Stimulated activated CD4-positive, alpha-beta T cell treated with anti-CD3 and anti-CD28 coated beads, Interleukin-12 subunit alpha, Interleukin-12 subunit beta, amount 100 ng/mL, for 24 hours (primary cell): ENCODE measurements at places on chromosomes 3 and 15.

- DNase-seq, result no peak
Observed at GRCh38 chr3:172688588-172688987, 22.3 kb downstream of the NCEH1 start.

DNA sequence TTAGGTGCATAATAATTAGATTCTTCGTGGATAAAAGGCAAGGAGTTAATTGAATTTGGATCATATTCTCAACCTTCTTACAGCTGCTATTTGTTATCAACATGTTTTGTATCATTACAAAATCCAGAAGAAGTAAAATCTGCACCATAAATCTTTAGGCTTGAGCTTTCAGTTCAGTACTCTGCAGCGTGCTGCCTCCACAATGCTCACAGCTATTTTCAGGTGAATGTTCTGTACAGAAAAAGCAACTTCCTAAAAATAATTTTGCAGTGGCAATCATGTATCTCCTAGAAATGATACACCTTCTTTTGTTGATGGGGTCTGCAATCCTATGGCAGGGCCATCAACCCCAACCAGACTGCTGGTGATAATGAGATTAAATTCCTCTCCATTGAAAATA lies 220.9 kb upstream of the CTNNB1 start:
- no peak for DNase-seq

- no peak for DNase-seq
Observed at GRCh38 chr3:142459929-142460328, 12.1 kb upstream of the XRN1 start.

- DNase-seq, result no peak
Observed at GRCh38 chr3:123286308-123287023, 84.7 kb downstream of the SEC22A start.
